Activated CD4-positive, alpha-beta T cell treated with anti-CD3 and anti-CD28 coated beads, Interleukin-2, amount 50 U/mL, for 1 hour (primary cell): ENCODE measurements at places on chromosomes 3 and 15.

DNA sequence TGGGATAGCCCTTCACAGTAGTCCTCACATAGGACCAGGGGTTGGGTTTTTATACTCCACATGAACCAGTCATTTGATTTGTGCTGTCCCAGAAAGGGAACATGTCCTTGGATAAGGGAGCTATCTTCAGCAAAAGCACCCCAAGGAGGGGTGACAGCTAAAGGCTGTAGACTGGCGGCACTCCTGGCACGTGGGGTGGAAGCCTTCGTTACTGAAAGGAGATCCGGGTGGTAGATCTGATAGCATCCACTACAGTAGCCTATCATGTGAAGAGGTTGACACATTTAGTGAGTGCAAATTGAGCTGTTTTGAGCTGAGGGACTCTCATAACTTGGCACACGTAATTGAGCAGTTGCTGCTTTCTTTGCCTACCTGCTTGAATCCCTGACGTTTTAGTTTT is 588.8 kb upstream of the GOLIM4 start:
- no peak for DNase-seq

GRCh38 chr15:63379492-63380150 is 2.0 kb downstream of the CA12 start:
- DNase-seq, result no peak

DNA sequence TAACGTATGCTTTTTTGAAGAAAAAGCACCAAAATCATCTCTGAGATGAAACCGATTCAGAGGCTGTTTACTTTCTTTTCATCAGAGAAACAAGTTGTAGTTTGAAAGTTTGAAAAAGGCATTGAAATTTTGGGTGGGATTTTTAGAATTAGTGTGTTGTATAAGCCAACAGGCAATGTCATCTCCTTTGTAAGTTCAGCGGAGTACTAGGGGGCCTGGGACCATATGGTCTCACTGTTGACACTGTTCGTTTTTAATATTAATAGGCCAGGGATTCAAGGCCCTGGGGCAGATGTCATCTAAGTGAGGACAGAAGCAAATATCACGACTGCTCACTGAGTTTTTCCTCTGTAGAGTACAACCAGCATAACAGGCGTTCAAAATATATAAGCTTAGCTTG is 256.2 kb upstream of the RARB start:
- no peak for DNase-seq

GRCh38 chr3:87996882-87997281 is 61.9 kb downstream of the CGGBP1 start:
- no peak for DNase-seq
